ENCODE measurements at places on chromosomes 5 and 9. TPM values are rescaled to one million over a fixed set of nuclear protein-coding genes. Genes with fewer than 3 reads are reported as not detected.

Gene C5orf52
- not detected for polyA plus RNA-seq

DNA sequence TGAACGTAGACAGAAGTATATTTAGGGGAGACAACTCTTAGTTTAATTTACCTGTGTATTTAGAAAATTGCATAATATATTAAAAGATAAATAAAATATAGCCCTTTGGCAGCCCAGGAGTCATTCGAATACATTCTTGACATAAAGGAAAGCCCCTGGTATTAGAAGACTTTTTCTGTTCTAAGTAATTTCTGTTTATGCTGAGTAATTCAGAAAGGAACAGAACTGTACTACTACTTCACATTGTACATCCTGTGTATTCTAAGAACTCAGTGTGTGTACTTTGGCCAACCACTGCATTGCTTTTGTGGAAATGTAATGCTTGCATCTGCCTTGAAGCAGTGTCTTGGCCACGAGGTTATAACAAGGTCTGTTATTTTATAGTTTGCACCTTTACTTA lies 136.4 kb downstream of the KDM4C start:
- DNase-seq: no peak

GRCh38 chr9:108626743-108627142 lies 229.0 kb downstream of the ACTL7B start:
- DNase-seq: no peak

GRCh38 chr5:143562935-143563334 lies 159.4 kb upstream of the NR3C1 start:
- no peak for DNase-seq

Gene RORB
- polyA plus RNA-seq: 0.13 TPM

GRCh38 chr9:133116346-133117231 lies 4.5 kb downstream of the RALGDS start:
- DNase-seq: no peak

GRCh38 chr5:150522504-150523414 lies 14.8 kb downstream of the NDST1 start:
- no peak for DNase-seq

DNA sequence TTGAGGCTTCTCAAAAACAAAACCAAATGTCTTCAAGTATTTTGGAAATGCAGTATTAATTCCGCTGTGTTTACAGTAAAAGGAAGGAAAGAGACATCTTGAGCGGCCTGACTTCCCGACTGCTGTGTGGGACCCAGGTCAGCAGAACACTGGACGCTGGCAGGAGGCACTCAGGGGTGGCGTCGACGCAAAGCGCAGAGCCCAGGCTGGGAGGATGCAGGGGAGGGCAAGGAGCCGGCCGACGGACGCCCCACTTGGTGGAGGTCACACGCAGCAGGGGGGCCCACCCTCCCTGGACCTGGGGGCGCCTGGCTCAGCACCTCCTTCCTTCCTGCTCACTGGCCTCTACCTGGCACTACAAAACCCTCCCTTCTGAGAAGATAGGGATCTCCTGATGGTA lies 19.7 kb downstream of the SLC12A7 start:
- no peak for DNase-seq

- DNase-seq: no peak
Measured at GRCh38 chr9:104970271-104970987, 42.5 kb upstream of the ABCA1 start.

- no peak for DNase-seq
Measured at GRCh38 chr9:3969590-3970260, 330.1 kb downstream of the GLIS3 start.

- DNase-seq: no peak
Measured at GRCh38 chr5:40309851-40310250, 369.9 kb upstream of the PTGER4 start.

GRCh38 chr5:77957516-77957915 lies 181.4 kb upstream of the TBCA start:
- no peak for DNase-seq

- no peak for DNase-seq
Measured at GRCh38 chr5:80254767-80255430, 949 bp downstream of the SERINC5 start.

GRCh38 chr5:123091298-123092222 lies 2.5 kb downstream of the PRDM6 start:
- no peak for DNase-seq

GRCh38 chr5:6328173-6328572 lies 50.2 kb downstream of the MED10 start:
- no peak for DNase-seq

Gene CENPK
- polyA plus RNA-seq: 1.4 TPM

DNA sequence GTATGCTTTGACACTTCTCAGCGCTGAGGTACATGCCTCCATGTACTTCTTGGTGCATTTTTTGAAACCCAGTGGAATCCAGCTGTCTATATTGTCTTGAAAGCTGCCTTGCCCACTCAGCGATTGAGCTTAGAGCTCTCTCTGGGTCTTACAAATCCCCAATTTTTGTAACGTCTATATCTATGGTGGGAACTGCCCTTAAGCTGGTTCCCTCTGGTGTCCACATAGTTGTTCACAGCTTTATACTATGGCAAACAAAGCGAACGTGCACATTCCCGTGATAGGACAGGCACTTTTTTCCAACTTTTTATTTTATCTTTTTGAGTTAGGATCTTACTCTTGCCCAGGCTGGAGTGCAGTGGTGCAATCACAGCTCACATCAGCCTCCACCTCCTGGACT lies 20.9 kb downstream of the CDHR2 start:
- DNase-seq: no peak

DNA sequence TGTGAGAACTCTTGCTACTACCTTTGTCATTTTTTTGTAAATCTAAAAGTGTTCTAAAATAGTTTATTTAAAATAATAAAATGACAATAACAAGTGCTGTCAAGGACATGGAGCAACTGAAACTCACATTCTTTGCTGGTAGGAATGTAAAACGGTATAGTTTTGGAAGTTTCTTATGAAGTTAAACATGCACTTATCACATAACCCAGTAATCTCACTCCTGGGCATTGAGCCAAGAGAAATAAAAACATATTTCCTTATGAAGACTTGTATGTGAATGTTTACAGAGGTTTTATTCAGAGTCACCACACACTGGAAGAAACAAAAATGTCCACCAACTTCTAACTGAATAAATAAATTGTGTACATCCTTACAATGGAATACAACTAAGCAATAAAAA lies 46.0 kb upstream of the COL15A1 start:
- no peak for DNase-seq

Gene C9orf153
- not detected for polyA plus RNA-seq

- no peak for DNase-seq
Measured at GRCh38 chr9:89798547-89799120, 193.8 kb downstream of the GADD45G start.

Gene IRX4
- not detected for polyA plus RNA-seq

Gene FOXD4L6
- not detected for polyA plus RNA-seq

Gene HRCT1
- 15.8 TPM for polyA plus RNA-seq

Gene SPATA31E1
- 0.04 TPM for polyA plus RNA-seq

DNA sequence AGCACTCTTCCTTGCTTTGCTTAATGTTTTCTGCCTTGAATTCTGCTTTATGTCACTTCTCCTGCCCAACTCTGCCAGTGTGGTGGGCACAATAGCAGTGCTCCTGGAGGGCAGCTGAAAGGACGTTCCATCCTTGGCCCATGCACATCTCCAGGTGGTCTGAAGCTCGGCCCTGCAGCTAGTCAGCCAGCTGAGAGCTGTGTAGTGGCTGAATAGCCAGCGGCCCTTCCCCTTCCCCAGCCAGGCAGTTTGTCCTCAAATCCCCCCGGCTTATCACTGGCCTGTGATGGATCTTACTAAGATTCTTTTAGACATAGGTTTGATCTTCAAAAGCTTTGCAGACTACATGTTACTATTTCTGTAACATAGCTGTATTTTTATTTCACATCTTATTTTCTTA lies 42.7 kb upstream of the ANGPTL2 start:
- no peak for DNase-seq

Gene LRRC70
- 5.4 TPM for polyA plus RNA-seq

- DNase-seq: no peak
Measured at GRCh38 chr5:68305223-68305870, 89.8 kb downstream of the PIK3R1 start.

DNA sequence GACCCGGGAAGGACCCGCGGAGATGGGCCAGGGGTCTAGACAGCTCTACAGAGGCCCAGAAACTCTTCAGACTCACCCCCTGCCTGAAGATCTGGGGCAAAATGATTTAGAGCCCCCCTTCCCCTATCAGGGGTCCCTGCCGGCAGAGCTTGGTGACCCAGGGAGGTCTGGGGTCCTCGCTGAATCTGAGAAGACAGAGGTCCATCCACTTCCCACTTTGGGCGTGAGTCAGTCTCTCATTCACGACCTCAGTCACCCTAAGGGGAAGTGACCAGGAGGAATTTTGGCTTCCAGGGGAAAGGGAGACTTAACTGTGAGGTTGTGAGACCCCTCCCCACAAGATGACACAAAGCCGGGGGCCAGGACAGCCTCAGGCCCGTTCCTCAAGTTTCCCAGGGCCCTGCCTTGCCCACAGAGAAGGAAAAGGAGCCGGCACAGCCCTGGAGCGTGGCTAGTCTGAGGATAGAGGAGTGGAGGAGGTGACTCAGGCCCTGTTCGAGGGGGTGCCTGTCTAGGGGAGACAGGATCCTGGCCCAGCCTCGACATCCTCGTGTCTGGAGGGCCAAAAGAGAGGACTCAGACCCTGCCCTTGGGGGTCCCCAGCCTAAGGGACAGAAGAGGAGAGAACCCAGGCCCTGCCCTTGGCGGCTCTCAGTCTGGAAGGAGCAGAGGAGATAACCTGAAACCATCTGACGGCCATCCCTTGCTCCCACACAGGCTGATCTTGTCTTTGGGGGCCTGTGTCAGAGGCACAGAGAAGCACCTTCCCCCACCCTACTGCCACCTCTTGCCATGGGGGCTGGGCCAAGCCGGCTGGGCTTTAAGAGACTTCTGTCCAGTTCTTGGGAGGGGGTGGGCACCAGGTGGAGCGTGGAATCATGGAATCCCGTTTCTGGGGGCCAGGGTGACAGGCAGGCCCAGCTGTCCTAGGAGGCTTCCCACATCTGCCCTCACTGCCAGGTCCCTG lies 889 bp downstream of the PDLIM4 start:
- no peak for DNase-seq
